Kidney (tissue), 22 donors: ENCODE measurements at places on chromosomes 6 and 20.

DNA sequence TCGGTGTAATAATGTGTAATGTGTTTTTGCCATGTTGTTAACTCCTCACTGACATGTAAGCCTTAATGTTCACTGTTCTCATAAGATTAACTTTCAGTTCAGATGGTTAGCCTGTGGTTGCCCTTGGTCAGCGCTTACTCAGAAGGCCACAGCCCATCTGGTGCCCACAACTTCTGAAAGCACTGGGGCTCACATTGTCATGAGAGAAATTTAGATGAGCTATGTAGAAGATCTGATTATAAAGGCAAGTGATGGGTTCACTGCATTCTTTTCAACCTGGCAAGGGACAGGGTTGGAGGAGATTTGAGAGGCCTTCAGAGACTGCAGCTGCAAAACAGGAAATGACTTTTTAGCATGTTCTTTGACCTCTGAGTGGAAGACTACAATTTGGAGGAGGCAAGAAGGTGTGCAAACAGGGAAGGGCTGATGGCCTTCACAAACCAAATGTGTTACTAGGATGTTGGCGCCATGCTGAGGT lies 242.3 kb upstream of the SUPT3H start:
- DNase-seq, result no peak

DNA sequence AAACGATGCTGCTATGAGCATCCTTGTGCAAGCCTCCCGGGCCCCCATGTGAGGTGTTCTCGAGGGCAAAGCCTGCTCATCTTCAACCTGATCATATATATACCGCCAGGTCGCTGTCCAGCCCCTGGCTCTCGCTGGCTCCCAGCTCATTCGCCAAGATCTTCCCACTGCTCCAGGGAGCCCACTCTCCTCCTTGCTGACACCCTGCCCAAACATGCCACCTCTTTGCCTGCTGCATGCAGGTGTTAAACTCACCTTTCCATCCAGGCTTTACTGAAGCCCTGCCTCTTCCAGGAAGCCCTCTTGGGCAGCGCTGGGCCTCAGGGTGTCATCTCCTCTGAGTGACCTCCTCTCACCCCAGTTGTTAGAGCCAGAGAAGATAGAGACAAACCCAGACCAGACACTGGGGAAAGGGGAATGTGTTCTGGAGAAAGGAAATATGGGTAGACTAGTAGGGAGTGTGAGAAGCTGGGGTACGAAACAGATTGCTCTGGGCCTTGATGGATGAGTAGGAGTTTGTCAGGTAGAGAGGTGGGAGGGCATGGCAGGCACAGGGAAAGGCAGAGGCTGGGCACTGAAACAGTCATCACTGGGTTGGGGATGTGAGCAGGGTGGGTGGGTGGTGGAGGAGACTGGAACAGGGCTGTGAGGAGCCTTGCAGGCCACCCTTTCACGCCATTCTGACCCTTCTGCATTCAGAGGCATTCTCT lies 1.2 kb upstream of the DLGAP4 start:
- DNase-seq, result no peak

DNA sequence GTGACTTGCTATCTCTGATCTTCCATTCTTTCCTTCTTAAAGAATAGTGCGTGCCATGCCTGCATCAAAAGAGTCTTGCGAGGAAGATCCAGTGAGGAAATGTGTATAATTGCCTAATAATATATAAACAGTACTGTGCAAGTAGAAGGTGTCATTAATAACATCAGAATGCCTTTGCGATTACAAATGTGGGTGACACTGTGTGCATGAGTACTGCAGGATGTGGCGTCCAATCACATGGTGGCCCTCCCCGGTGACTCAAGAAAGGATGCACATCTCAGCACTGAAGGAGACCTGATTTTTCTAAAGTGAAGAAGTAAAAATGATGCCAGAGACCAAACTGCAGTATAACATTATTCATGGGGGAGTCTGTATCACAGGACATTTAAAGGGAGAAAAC lies 107.5 kb upstream of the EDN1 start:
- DNase-seq, result no peak

GRCh38 chr6:105624021-105624420 lies 221.1 kb upstream of the PREP start:
- DNase-seq, result no peak

DNA sequence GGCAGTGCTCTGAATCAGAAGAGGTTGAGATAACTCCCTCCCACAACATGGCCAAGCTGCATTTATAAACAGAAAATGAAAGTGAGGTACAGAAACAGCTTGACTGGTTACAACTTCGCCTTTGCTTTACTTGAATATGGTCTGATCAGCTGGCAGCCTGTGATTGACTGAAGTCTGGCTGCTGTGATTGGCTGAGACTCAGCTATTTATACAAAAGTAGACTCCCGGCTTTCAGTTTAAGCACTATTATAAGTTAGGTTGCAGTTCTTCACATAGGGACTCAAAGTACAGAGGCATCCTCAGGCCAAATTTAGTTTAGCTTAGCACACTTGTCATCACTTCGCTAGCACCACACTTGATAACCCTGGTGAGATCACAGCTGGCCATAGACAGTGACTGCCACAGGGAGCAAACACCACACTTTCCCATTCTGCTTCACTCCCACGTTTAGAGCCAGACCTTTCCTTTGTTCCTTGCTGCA lies 362.6 kb downstream of the EPM2A start:
- DNase-seq, result no peak

GRCh38 chr6:150622941-150623874 lies 23.5 kb downstream of the PLEKHG1 start:
- DNase-seq, result no peak

GRCh38 chr6:139027620-139028182 lies 844 bp upstream of the ABRACL start:
- DNase-seq, result peak; percentile 58

GRCh38 chr6:64155063-64155462 lies 519.5 kb downstream of the PHF3 start:
- no peak for DNase-seq

DNA sequence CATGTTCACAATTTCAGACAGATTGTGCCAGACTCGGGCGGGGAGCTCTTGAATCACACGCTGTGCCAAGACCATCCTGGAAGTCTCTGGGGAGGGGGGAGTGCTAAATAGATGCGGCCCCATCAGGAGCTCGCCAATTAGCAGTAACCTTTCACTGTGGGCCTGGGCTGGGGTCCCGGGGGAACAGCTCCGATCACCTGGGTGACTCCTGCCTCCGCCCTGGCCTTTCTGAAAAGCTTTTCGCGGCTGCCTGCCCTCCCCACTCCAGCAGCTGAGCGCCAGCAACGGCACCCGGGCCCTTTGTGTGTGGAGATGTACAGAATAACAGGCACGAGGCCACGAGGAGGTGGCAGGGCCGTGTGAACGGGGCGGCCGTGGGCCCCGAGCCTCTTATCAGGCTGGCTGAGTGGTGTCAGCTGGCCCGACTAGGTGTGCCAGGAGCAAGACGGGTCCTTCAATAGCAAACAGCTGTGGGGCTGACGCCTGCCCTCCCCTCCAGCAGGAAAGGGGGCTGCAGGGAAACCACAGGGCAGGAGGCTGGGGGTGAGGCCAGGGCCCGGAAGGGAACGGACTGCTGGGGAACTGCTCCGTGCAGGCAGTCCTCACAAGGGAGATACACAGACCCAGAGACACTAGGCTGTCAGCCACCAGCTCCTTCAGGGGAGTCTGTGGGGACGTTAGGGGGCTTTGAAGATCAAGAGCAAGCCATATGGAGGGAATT lies 56.8 kb downstream of the NOL4L start:
- peak; percentile 63 for DNase-seq
